ENCODE measurements at places on chromosomes 6 and 20.
A peak's percentile ranks its signal among the peaks of the same experiment; 100 is the strongest.

DNA sequence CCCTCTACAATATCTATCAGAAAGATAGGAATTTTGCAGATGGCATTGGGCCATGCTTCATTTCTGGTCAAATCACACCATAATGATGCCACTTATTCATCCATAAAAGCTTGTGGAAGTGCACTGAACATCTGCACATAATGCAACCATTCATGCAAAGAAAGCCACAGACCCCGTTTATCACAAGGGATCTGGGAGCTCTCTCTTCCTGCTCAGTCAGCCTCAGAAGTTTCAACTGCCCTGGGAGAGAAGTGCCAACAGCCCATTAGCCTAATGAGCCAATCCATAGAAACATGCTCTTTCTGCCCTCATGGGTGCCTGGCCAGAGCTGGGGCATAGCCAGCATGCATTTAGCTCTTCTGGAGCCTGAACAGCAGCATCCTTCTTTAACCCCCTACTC lies 85.8 kb downstream of the SLC35F1 start:
- no peak for DNase-seq

DNA sequence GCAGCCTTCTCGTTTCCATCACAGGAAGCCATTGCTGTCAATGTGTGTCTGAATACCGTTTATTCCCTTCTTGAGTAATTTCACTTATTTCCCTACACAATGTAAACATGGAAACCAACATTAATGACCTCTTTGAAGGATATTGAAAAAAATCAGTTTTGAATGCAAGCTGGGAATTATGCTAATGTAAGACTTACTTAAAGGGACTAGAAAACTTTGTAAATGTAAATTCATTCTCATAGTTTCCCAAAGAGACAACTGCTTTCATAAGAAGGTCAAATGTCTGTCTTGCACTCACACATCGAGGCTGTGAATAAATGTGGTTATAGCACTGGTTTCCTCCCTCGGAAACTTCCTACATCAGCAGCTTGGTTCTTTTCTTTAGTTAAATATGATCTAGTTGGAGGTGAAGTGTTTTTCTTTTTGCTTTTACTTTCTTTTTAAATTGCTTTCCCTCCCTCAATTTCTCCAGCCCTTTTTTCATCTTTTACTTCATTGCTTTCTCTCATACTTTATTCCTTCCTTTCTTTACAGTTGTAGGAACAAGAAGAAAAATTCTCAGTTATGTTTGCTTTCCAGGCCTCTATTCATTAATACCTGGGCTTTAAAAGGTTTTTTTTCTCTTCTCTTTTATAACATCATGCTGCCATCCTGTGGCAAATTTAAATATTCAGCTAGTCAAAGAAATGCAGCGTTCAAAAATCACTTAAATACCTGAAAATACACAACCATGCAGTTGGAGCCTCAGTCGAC lies 108.3 kb downstream of the TNFAIP3 start:
- no peak for DNase-seq

- DNase-seq = peak; percentile 28
These were observed 1.1 kb downstream of the JAG1 start for GRCh38 chr20:10672624-10673127.

GRCh38 chr6:42727087-42727611 lies 4.8 kb upstream of the PRPH2 start:
- DNase-seq = no peak

- no peak for DNase-seq
These were observed 51.5 kb downstream of the STK4 start for GRCh38 chr20:45017857-45018256.

DNA sequence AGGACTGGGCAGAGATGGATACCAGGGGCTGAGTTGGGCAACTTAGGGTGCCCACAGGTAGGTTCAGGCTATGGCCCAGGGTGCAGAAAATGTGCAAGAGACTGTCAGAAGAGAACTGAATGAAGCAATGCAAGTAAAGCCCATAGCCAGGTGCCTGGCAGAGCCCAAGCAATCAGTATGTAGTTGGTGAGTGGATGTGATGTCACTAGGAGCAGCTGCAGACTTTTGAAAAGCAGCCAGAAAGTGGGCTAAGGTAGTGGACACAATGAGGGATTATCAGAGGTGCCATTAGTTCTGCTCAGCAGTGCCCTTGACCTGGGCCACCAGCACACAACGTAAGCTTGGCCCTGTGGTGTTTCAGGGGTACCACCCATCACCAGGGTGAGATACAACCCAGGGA lies 135.3 kb downstream of the SOBP start:
- no peak for DNase-seq

- DNase-seq = no peak
These were observed 87.7 kb downstream of the PDE7B start for GRCh38 chr6:135939208-135939591.

DNA sequence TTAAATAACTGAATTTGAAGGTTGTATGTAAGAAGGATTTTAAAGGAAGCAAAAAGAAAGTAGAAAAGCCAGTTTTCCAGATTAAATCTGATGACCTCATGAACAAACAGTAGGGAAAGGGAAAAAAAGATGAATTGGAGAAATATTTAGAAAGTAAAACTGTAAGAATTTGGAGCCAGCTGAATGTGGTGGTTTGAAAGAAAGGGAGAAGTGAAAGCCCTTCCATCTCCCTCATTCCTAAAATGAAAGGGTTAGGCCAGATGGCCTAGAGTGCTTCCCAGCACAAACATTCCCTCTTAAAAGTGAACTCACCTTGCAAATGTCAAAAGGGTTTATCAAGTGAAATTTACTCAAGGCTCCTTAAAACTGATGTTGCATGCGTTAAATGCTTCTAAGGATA lies 139.3 kb upstream of the COL21A1 start:
- no peak for DNase-seq

DNA sequence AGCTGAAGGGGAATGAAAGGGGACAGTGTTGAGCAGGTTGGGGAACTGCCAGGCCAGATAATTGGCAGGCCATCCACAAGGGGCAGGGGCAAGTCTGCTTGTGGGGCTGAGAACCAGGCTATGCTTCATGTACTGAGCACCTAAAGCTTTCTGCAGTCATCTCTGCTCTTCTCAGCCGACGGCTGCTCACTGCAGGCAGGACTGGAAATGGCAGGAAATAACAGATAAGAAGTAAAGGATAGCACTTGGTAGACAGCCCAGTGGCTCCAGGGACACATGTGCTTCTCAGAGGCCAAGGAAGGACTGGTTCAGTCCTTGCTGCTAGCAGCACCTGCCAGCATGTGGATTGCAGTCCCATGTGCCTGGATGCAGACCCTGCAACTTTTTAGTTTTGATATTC lies 89.8 kb downstream of the CD164 start:
- DNase-seq = no peak

DNA sequence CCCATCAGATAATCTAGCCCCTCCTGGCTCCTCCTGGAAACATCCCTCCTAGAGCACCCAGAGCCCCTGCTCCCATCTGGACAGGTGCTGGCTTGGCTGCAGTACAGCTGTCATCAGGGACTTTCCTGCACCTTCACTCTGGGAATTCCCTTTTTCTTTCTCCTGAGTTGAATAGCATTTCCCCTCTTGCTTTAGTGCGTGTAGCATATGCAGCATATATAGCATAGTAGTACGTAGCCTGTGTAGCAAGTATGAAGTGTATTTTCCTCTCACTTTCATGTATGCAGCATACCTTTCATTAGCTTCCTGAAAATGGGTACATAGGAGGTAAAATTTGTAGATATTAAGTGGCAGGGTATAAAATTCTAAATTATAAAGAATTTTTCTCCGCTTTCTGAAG lies 352.9 kb downstream of the ESR1 start:
- no peak for DNase-seq

DNA sequence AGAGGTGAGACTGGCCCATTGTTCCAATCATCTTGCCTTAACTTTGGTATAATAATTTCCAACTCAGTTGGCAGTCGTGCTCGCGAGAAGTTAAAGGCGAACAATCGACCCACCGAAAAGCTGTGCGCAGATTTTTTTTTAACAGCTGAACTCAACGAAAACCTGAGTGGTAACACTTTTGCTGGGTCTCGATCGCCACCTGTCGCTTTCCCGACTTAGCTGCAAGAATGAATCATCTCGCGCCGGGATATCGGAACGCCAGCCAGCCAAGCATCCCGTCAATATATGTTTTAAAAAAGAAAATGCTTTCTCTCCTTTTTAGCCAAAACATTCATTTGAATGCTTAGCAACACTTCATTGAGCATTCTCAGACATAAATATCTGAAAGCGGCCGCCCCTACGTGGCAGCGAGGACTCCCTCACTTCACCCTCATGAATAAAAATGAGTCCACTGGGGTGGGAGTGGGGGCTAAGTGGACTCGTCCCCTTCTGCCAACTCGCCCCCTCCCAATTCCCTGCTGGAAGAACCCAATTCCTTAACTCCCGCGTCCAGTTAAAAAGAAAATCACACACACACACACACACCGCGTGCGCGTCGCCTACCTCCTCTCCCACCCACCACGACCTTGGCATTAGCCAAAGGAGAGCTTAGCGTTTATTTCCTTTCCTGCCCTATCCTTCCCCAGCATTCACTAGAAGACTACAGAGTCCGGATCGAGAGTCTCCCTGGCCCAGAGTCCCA lies 1.5 kb downstream of the COL12A1 start:
- peak; percentile 67 for DNase-seq

DNA sequence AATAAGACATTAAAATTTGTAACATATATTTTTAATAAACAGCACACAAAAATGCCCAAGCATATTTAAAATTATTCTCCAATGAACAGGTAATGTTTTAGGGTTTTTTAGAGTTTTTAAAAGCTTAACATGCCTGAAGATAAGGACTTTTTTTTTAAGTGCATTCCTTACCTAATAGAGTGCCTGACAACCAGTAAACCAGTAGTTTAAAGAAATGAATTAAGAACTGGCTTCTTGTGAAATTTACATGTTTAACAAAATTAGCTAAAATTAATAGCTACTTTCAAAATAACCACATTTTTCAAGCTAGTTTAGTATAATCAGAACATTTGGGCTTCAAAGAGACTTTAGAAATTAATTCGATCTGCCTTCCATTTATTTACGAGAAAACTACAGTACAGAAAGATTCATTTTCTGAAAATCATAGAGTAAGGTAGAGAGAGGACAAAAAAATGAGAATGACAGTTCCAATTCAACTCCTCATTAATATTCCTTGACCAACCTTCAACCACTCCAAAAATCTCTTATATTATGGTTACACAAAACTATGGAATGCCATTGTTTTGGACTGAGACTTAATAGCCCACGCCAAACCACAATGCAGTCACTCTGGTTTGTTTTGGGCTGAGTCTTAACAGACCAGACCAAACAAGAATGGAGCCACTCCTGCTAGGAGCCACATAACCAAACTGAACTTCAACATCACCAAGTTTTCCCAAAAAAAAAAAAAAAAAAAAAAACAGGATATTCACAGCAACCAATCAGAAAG lies 5.7 kb upstream of the PLN start:
- DNase-seq = no peak

All from HTR-8/SVneo (cell line).